Common myeloid progenitor, CD34-positive (primary cell): ENCODE measurements at places on chromosomes 11 and 22.

- no peaks in the 10 kb centered on the region for H3K36me3 ChIP-seq
- no peaks in the 10 kb centered on the region for H3K4me1 ChIP-seq
- peak; percentile 64 for DNase-seq
- H3K27ac ChIP-seq, result no peak overlapping the region
- no peak overlapping the region for H3K4me3 ChIP-seq
- peaks cover 8% of the 10 kb centered on the region for H3K27me3 ChIP-seq
These were observed 90.2 kb downstream of the SEZ6L start for GRCh38 chr22:26259510-26259909.

- no peaks in the 10 kb centered on the region for H3K36me3 ChIP-seq
- H3K27me3 ChIP-seq, result no peaks in the 10 kb centered on the region
- peak; percentile 35 for DNase-seq
- H3K27ac ChIP-seq, result no peak overlapping the region
These were observed 51.5 kb downstream of the LHFPL7 start for GRCh38 chr22:24894998-24895397.

GRCh38 chr11:27291954-27292636 lies 70.9 kb downstream of the CCDC34 start:
- no peaks in the 10 kb centered on the region for H3K4me1 ChIP-seq
- H3K4me3 ChIP-seq, result no peak overlapping the region
- DNase-seq, result no peak
- H3K27me3 ChIP-seq, result no peaks in the 10 kb centered on the region

DNA sequence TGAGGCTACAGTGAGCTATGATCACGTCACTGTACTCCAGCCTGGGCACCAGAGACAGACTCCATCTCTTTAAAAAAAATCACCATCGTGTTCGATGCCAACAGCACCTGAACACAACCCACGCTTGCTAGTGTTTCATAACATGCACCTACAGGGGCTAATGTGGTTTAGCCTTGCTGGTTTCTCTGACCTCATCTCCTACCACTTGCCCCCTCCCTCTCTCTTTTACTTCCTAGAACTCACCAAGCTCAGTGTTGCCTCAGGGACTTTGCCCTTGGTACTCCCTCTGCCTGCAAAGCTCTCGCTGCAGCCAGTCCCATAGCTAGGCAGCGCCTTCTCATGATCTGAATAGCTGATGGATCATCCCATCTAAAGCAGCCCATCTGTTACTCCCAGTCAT lies 99.8 kb downstream of the FBXO7 start:
- H3K4me3 ChIP-seq, result no peak overlapping the region
- no peaks in the 10 kb centered on the region for H3K27me3 ChIP-seq
- peak; percentile 38 for DNase-seq
- no peaks in the 10 kb centered on the region for H3K4me1 ChIP-seq
- no peak overlapping the region for H3K27ac ChIP-seq

DNA sequence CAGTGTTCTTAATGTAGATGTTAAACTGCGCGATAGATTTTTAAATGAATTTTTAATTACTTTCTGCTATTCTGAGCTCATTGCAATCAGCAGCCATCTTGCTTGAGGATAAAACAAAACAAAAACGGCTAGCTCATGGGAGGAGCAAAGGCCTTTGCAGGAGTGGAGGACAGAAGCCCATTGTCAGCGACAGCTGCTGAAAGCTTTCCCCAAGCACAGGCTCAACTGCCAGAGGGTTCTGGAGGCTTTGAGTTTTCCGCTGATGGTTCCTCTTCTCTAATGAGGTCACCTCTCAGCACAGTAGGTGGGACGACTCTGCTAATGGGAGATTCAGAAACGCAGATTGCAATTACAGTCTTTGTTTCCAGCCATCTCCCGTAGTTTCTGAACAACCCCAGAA lies 167.1 kb upstream of the TTC12 start:
- H3K4me3 ChIP-seq, result no peak overlapping the region
- H3K4me1 ChIP-seq, result no peaks in the 10 kb centered on the region
- H3K27me3 ChIP-seq, result no peaks in the 10 kb centered on the region
- H3K27ac ChIP-seq, result no peak overlapping the region
- DNase-seq, result no peak

GRCh38 chr22:25143156-25144076 lies 56.2 kb upstream of the CRYBB3 start:
- no peaks in the 10 kb centered on the region for H3K36me3 ChIP-seq
- peak; percentile 31 for DNase-seq
- H3K27me3 ChIP-seq, result no peaks in the 10 kb centered on the region

- H3K4me3 ChIP-seq, result no peak overlapping the region
- H3K36me3 ChIP-seq, result no peaks in the 10 kb centered on the region
- DNase-seq, result no peak
- H3K27me3 ChIP-seq, result peaks cover 4% of the 10 kb centered on the region
- no peak overlapping the region for H3K27ac ChIP-seq
These were observed 422.4 kb downstream of the CTTN start for GRCh38 chr11:70820712-70821111.

DNA sequence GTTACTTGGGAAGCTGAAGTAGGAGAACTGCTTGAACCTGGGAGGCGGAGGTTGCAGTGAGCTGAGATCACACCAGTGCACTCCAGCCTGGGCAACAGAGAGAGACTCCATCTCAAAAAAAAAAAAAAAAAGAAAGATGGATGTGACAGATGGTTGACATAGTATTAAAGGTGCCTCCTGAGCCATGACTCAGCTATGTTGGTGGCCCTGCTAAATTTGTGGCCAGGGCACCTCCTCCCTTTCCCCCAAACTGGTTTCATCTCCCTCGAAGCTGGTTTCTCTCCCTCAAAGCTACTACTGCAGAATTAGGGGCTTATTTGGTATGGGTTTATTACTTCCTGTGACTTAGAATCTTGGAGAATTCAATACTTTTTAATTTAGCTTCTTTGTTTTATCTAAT lies 31.5 kb downstream of the SDHD start:
- no peak overlapping the region for H3K4me3 ChIP-seq
- no peaks in the 10 kb centered on the region for H3K36me3 ChIP-seq
- no peak overlapping the region for H3K27ac ChIP-seq
- H3K27me3 ChIP-seq, result no peaks in the 10 kb centered on the region
- peaks cover 14% of the 10 kb centered on the region for H3K4me1 ChIP-seq

DNA sequence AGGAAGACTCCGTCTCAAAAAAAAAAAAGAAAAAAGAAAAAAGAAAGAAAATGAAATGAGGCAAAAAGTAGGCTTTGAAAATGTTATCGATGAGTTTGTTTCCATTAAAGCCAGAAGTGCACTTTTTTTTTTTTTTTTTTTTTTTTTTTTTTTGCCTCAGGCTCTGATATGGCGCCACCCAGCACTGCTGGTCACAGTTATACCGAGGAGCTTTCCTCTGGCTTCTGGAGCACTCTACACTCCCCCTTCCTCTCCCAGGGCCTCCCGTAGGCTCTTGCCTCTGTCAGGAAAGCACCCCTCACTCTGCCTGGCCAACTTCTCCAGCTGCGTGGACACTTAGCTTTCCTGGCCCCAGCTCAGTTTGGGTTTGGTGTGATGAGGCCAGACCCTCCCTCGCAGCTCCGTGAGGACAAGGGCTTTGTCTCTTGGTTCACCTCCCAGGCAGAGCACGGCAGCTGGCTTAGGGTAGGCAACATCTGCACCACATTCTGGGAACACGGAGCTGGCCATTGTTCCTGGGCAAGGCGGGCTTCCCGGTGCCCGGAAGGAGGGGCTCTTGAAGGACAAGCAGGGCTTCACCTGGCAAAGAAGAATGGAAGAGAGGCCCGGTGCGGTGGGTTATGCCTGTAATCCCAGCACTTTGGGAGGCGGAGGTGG lies 16.9 kb downstream of the FADS2 start:
- H3K27me3 ChIP-seq, result no peaks in the 10 kb centered on the region
- H3K27ac ChIP-seq, result no peak overlapping the region
- no peaks in the 10 kb centered on the region for H3K4me1 ChIP-seq
- H3K4me3 ChIP-seq, result no peak overlapping the region
- no peak for DNase-seq

GRCh38 chr11:59154610-59155009 lies 12.0 kb downstream of the FAM111A start:
- peaks cover 10% of the 10 kb centered on the region for H3K4me1 ChIP-seq
- peaks cover 23% of the 10 kb centered on the region for H3K36me3 ChIP-seq
- no peaks in the 10 kb centered on the region for H3K27me3 ChIP-seq
- no peak overlapping the region for H3K4me3 ChIP-seq

GRCh38 chr11:19344661-19345518 lies 104.1 kb upstream of the E2F8 start:
- DNase-seq, result peak; percentile 10
- peak overlapping the region; percentile 19 for H3K4me3 ChIP-seq
- H3K36me3 ChIP-seq, result no peaks in the 10 kb centered on the region
- peaks cover 21% of the 10 kb centered on the region for H3K4me1 ChIP-seq
- peaks cover 26% of the 10 kb centered on the region for H3K27me3 ChIP-seq
- no peak overlapping the region for H3K27ac ChIP-seq

GRCh38 chr11:10918698-10919097 lies 60.8 kb upstream of the ZBED5 start:
- no peaks in the 10 kb centered on the region for H3K27me3 ChIP-seq
- no peak for DNase-seq
- peaks cover 4% of the 10 kb centered on the region for H3K4me1 ChIP-seq
- no peak overlapping the region for H3K4me3 ChIP-seq

GRCh38 chr11:47783087-47783610 lies 16.0 kb upstream of the FNBP4 start:
- H3K4me3 ChIP-seq, result no peak overlapping the region
- H3K4me1 ChIP-seq, result no peaks in the 10 kb centered on the region
- no peak for DNase-seq
- no peaks in the 10 kb centered on the region for H3K27me3 ChIP-seq

DNA sequence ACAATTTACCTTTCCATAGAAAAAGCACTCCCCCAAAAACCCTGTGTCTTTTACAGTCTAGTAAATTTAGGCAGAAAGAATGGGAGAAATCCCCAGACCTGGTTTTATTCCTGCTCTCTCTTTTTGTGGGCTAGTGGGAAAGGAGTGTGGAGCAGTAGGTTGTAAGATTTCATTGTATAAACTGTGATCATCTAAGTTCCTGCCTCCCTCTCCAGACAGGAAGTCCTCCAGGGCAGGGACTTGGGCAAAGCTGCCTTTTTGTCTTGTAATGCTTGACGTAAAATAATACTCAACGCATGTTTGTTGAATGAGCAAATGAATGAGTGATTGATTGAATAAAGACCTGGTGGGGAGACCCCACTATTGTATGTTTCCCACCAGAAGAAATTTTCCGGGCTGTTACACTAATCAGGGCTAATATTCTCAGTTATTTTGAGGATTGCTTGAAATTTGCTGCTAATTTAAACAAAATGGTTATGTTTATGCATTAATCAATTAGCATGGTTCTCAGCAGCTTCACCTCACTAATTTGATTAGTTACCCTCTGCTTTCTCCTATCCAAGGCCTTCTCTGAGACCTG lies 36.3 kb downstream of the CSNK2A3 start:
- no peaks in the 10 kb centered on the region for H3K4me1 ChIP-seq
- DNase-seq, result no peak
- no peaks in the 10 kb centered on the region for H3K27me3 ChIP-seq
- no peak overlapping the region for H3K27ac ChIP-seq
- no peaks in the 10 kb centered on the region for H3K36me3 ChIP-seq

GRCh38 chr22:43876866-43877509 lies 14.7 kb upstream of the SULT4A1 start:
- DNase-seq, result no peak
- H3K4me3 ChIP-seq, result no peak overlapping the region
- H3K27ac ChIP-seq, result no peak overlapping the region
- H3K36me3 ChIP-seq, result no peaks in the 10 kb centered on the region
- no peaks in the 10 kb centered on the region for H3K4me1 ChIP-seq
- H3K27me3 ChIP-seq, result no peaks in the 10 kb centered on the region
